OCI-M1 (cell line): ENCODE measurements at places on chromosomes 7 and 10.

DNA sequence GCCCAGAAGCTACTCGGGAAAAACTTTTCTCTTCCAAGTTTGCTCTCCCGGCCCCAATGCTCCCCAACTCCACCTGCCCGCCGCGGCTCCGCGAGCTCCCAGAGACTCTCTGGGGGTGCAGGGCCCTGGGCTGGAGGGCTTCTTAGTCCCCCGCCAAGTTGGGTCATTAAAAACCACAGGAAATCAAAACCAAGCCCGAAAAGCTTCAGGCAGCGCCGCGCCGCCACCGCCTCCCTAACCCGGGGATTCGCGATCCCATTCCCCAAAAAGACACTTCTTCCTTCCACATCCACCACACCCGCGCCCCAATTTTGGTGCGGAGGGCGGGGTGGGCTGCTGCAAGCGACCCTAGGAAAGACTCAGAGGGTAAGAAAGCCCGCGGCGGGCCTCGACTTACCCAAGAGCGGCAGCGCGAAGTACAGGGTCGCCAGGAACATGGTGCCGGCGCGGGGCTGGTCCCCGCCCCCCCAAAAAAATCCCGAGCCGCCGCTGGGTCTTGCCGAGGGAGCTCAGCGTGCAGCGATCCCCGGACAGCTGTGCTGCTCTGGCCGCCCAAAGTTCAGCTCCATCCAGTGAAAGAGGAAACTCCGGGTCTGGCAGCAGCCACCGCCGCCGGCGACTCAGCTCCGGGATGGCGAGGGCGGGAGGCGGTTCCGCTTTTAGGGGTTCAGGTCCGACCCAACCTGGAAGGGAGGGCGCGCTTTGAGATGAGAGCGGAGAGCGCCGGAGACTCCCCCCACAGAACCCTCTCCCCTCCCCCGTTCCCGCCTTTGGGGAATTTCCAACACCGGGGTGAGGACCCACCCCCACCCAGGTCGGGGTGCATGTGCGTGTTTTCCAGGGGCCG lies 1.2 kb downstream of the GFRA1 start:
- no peak for DNase-seq

GRCh38 chr10:20418286-20418685 lies 478.8 kb downstream of the NEBL start:
- DNase-seq: no peak

GRCh38 chr10:129074939-129075338 lies 392.1 kb upstream of the MGMT start:
- DNase-seq: no peak

DNA sequence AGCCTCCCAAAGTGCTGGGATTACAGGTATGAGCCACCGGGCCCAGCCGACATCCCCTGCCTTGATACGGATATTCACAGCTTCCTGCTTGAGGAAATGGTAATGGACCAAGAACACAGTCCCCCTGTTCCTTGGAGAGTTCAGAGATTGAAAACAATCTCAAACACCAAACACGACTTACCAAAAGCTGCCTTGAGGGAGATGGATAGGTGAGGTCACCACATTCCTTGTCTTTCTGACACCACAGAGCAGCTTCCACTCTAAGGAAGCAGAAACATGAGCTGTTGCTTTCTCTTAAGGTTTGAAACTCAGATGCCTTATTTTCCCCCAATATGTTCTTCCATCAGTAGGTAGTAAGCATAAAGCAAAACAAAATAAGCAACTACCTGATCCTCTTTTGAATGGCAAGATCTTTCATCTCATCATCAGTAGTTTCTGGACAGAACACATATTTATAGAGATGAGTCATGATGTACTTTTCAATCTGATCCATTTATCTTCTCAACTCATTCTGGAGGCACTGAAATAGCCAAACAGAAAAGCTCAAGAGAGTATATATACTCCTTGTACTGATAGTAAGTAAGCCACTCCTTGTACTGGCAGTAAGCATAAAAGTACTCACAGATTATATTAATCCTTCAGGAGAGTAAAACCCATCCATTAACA lies 199.1 kb upstream of the KCTD7 start:
- no peak for DNase-seq

GRCh38 chr7:18189500-18190126 lies 162.0 kb upstream of the PRPS1L1 start:
- no peak for DNase-seq

DNA sequence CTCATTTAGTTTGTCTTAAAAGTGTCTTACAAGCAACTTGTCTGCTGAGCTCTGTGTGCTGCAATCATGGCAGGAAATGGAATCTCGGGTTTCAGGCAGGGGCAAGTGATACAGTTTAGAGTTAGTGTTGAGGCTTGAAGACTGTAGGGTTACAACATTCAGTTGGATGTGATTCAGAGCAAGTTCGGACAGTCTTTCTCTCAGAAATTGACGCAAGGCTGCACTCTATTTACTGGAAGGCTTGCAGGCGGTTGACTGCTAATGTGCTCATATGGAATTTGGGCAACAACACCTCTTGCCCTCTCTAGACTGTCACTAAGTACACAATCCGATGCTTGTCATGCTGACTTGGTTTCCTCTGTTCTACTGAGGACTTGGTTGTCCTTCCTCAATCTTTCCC lies 161.7 kb upstream of the BMPER start:
- DNase-seq: no peak

DNA sequence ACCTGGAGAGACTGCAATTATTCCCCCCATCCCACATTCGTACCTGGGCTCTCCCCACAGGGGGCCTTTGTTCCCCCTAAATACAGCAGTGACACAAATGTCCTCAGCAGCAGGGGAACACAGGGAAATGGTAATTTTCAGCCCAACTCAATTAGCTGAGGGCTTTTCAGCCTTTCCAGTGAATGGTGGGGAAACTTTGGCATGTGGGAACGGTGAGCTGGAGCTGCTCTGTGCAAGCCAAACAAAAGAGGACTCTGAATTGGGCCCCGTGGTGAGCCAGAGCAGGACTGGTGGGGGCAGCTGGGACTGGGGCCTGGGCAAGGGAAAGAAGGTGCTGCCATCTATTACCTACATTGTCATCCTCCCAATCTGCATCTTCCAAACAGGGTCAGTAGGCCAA lies 51.0 kb downstream of the FBXW4 start:
- no peak for DNase-seq

- no peak for DNase-seq
These were observed 18.5 kb upstream of the EIF5AL1 start for GRCh38 chr10:79493806-79494205.

DNA sequence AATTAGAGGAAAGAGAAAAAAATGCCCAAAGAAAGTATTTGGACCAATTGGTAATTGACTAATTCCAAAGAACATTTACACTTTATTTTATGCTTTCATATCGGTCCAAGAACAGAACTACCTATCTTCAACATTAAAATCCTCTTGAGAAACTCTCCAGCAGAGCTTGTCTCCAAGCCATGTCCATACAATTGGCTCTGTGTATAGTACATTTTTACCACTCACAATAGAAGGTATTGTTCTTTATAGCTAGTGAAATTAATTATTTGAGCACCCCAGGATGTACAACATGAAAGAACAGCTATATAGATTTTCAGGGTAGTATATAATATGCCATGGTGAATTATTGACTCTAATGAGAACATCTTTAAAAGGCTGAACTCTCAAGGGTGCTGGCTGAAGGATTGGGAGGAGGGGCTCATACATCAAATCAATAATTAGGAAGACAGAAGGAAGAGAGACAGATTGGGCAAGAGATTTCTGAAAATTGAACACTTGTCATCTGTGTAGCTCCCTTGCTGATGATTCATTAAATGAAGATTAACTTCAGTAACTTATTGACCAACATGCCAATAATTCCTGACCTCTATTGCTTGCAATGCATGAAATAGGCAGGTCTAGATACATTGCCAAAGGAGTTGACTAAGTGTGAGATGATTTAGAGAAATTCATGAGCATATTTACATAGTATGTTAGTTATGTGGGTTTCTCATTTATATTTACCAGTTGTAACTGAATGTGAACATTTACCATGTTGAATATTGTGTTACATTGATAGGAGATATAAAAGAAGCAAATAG lies 249.7 kb downstream of the MTERF1 start:
- DNase-seq: no peak
